ENCODE measurements at places on chromosomes 1 and 21.

GRCh38 chr1:17356387-17357026 is 15.5 kb upstream of the PADI6 start:
- no peak for DNase-seq

DNA sequence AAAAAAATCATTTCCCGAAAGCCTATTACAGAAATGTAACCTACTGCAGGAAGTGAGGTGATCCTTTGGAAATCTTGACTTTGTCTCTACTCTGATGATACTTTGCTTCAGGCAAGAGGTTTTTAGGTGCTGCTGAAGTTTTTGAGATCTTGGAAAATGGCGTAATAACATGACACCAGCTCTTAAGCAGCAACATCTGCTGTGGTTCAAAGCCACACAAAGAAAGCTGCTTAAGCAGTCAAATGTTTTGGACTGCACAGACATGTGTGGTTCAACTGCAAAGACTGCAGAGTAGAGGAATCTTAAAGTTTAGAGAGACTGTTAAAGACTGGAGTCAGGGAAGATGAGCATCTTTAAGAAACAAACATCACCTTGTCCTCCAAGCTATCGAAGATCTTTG is 139.0 kb downstream of the RASAL2 start:
- DNase-seq: no peak

DNA sequence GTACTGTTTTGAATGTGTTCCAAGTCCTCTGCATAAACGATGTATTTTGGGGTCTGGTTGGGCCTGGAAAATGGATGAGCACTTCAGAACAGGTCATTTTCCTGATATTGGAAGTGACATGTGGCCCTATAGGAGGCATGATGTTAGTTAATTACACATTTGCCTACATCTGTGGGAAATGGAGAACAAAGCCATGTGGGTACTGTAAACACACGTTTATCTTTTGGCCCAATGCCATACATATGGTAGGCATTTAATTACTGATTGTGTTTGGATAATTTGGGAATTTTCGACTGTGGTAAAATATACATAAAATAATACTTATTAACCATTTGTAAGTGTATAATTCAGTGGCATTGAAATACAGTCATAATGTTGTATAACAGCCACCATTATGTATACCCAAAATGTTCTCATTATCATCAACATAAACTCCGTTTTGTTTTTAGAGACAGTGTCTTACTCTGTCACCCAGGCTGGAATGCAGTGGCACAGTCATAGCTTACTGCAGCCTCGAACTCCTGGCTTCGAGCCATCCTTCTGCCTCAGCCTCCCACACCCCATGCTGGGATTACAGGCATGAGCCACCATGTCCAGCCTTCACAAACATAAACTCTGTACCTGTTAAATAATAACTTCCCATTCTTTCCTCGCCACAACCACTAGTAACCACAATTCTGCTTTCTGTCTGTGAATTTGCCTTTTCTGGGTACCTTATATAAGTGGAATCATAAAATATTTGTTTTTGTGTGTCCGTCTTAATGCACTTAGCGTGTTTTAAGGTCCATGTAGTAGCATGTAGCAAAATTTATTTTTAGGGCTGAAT is 11.9 kb upstream of the RNPEP start:
- DNase-seq: no peak

DNA sequence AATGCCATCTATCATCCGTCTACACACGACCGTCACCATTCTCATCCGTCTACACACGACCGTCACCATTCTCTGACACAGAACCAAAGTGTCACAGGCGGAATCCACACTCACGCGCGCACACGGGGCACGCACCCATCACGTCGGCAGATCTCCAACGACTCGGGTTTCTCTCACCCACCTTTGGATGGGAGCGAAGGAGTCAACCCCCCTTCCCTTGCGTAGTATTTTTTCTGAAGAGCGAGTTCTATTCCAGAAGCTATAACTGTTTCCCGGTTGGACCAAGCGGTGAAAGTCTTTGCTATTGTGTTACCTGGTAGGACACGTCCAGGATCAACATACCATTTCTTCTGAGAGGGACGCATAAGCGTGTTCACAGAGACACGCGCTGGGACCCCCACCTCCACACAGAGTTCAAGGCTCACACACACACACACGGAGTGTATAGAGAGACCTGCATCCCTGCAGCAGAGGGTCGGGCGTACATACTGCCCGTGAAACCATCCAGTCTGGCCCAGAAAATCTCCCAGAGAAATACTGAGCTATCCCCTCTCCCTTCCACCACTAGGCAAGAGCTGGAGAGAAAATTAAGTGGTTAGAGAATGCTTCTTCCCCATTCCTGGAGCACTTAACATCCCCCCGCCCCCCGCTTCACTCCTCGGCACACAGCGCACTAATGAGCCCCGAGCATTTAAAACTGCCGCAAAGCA is 741 bp downstream of the DUSP10 start:
- peak; percentile 4 for DNase-seq

DNA sequence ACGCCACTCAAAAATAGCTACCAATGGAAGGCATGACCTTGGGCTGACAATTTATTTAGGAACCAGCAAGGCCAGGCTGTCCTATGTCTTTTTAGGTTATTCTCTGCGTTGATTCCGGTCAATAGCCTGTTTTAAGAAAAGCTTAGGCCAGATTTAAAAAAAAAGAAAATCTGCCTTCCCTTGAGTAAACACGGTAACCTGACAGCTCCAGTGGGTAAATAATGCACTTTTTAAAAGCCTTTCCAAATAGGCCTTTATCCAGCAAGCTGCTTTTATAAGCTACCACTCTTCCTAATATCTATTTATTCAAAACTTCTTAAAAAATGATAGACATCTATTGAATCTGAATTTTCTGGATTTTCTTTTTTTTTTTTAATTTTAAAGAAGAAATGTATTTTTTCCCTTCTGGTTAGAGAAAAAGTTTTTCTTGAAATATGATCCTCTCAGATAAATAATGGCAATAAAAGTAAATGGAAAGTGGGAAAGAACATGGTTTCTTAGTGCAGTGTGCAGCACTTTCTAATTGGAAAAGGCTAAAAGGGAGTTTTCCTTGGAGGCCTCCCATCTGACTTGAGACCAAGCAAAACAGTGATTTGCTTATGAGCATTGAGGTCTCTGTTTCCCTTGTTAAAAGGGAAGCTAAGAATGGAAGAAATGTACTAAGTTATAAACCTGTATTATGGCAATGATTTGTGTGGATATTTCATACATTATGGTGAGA is 281.0 kb upstream of the RUNX1 start:
- no peak for DNase-seq
